ENCODE measurements at places on chromosomes 13 and 19. TPM values are rescaled to one million over a fixed set of nuclear protein-coding genes. Genes with fewer than 3 reads are reported as not detected.

ADGRE3 gene
- total RNA-seq: not detected

RASIP1 gene
- total RNA-seq: 15.0 TPM

HNRNPM gene
- 72.6 TPM for total RNA-seq

ELSPBP1 gene
- not detected for total RNA-seq

ZNF568 gene
- total RNA-seq: 11.1 TPM

SIAH3 gene
- total RNA-seq: 0.21 TPM

VSTM2B gene
- total RNA-seq: not detected

SIGLEC8 gene
- 0.65 TPM for total RNA-seq

ERICH6B gene
- not detected for total RNA-seq

TRPC4 gene
- total RNA-seq: not detected

C19orf38 gene
- not detected for total RNA-seq

BCAM gene
- 51.6 TPM for total RNA-seq
